ENCODE measurements at places on chromosomes 2 and 18.

DNA sequence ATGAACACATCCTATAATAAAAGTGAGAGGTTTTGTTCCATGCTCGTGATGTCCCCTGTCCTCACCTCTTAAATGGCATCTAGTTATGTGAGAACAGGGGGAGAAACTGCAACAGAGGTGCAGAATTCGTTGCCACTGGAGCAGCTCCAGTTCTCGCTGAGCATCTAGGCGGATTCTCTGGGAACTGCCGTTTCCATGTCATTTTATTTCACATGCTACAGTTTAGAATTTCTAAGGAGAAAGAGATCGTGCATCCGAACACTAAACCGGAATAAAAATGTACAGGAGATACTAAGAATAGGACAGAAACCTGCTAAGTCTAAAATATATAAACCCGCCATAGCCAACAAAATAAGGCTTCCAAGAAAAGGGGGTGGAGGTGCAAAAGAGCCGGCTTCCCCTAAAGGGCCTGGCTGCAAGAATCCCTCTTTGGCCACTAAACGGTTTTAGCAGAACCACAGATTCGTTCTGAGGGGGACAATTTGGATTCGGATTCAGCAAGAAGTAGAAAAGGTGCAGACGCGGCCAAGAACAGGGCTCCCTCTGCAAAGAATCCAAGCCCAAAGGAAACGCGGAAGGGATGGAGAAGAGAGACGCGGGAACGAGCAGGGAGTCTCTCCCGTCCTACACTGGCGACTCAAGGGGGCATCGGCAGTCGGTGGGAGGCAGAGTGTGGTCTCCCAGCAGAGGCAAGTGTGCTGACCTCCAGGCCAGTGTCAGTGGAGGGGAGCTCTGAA is 1.3 kb downstream of the TMEM163 start:
- DNase-seq = no peak

DNA sequence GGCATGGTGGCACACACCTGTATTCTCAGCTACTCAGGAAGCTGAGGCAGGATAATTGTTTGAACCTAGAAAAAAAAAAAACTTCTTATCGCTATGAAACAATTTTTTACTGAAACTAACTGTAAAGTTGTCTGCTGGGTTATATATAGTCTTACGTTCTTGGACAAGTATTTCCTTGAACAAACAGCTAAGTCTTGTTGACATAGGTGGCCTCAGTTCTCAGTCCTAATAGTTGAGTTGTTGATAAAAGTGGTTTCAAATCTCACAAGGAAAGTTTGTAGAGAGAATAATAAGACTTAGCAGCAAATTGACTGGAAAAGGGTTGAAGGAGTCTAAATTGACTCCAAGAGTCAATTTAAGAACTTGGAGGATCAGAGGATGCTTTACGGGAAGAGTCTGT is 166.5 kb upstream of the KCNJ3 start:
- no peak for DNase-seq

DNA sequence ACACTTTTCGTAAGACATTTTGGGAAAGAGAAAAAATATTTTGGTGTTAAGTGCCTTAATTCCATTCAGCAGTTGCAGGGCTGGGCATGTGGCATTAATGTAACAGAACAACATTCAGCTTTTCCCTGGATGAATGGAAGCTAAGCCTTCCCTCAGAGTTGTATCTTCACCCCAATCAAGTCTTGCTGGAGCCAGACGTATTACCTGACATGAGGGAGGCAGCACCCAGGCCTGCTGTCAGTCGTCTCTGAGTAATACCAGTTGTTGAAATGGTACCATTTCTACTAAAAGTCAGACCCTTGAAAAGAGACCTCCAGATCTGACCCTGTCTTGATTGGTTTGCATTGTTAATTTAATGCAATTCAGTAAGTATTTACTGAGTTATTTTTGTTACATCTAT is 57.5 kb downstream of the MALT1 start:
- no peak for DNase-seq

DNA sequence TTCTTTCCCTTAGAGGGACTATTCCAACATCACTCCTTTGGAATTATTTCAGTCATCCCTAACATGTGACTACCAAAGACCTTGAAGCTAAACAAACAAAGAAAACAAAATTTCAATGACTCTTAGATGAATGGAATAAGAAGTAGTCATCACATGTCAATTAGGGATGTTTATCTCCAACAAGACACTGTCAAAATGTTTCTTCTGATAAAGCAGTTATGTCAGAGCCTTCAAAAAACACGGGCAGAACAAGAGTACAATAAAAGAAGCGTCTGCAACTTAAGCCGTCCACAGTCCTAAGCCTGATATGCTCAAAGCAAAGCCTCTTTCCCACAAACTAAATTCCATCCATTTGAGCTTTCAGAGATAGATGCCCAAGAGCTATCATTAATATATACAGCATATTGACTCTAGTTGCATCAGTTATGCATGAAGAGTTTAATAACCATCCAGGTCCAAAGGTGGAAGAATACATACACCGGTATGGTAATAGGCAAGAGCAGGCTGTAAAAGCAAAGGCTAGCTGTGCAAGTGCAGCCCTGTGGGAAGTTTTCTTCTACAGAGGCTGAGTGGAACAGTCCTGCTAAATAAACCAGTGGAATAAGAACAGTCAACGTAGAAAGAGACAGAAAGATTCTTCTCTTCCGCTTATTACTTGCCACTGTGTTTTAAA is 98.1 kb downstream of the ICA1L start:
- DNase-seq = no peak

DNA sequence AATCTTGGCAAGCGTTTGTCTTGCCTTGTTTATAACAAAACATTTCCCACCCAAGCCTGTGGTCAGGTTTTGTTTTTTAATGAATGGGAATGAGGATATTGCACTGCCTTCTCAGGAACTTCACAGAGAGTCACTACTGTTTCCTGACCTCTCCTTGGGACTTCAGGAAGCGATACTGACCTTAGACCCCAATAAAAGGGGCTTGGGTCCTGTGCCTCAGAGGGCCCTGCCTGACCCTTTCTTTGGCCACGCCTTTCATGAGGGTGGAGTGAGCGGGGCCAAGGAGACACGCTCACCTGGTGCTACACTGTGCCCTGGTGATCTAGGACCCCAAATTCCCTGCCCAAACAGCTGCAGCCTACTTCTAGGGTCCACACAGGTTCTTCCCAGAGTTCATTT is 92.8 kb upstream of the TGFA start:
- DNase-seq = no peak

GRCh38 chr2:158905784-158906183 is 62.7 kb upstream of the TANC1 start:
- DNase-seq = no peak

All from NCI-H1694 treated with DMSO at 0.1 percent for 48 hours (cell line).